ENCODE measurements at places on chromosomes 3 and 15. TPM values are rescaled to one million over a fixed set of nuclear protein-coding genes. Genes with fewer than 3 reads are reported as not detected.

DNA sequence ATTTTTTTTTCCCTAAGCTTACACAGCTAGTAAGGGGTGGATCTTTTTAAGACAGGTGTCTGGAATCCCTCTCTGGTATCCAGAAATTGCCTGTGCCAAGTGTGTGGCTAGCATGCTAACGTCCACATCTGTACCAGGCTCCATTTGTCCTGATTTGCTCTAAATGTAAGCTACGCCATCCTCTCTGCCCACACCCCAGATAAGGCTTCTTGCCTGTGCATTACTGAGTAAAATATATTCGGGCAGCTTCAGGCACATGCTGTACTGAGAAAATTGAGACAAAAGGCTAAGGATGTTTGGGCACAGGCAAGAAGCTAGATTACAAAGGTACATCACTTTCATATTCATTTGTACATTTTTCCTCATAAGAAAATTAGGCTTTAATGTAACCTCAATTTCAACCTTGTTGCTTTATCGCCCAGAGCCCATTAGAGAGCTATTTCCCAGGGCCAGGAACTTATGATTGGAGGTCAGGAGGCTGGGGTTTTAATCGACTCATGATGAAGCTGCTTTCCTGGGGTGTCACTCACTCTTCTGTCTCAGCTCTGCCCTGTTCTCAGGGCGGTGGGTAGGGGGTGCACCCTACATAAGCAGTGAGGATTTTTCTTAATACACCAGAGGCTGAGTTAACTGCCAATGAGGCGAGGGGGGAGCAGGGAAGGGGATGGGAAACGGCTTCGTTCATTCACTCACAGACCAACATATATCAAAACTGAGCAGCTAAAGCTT lies 106.3 kb downstream of the RORA start:
- H3K4me3 ChIP-seq, result no peak overlapping the region
- no peaks in the 10 kb centered on the region for H3K27me3 ChIP-seq
- H3K36me3 ChIP-seq, result no peaks in the 10 kb centered on the region
- no peak for DNase-seq

- peaks cover 22% of the 10 kb centered on the region for H3K4me1 ChIP-seq
- DNase-seq, result no peak
- no peak overlapping the region for H3K4me3 ChIP-seq
These were observed 5.7 kb downstream of the SUCLG2 start for GRCh38 chr3:67648701-67649100.

The SERPINI2 gene
- not detected for polyA plus RNA-seq

GRCh38 chr3:108485146-108485545 lies 25.2 kb downstream of the MYH15 start:
- no peak for DNase-seq
- H3K4me1 ChIP-seq, result peaks cover 11% of the 10 kb centered on the region
- no peaks in the 10 kb centered on the region for H3K36me3 ChIP-seq
- no peaks in the 10 kb centered on the region for H3K27me3 ChIP-seq
- no peak overlapping the region for H3K27ac ChIP-seq

GRCh38 chr3:177561769-177562392 lies 364.6 kb upstream of the TBL1XR1 start:
- H3K27ac ChIP-seq, result no peak overlapping the region
- H3K4me1 ChIP-seq, result no peaks in the 10 kb centered on the region
- DNase-seq, result no peak
- H3K4me3 ChIP-seq, result no peak overlapping the region

DNA sequence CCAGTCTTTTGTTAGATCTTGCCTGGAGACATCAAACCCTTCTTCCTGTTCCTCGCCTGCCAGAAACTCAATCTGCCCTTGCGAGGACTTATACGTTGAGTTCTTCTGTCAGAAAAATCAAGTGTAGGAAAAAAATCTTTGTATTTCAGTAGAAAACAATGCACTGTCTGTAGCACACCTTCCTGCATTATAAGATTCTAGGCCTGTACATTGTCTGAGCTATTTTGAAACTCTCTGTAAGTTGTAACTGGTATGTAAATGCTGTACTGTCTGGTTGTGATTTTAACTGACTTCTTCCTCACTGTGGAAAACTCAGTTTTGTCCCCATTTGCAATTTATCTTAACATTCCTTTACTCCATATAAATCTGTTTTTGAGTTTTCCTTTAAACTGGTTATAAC lies 17.7 kb upstream of the XIRP1 start:
- no peak overlapping the region for H3K4me3 ChIP-seq
- no peak overlapping the region for H3K27ac ChIP-seq
- no peaks in the 10 kb centered on the region for H3K36me3 ChIP-seq
- H3K4me1 ChIP-seq, result no peaks in the 10 kb centered on the region
- H3K27me3 ChIP-seq, result peaks cover 19% of the 10 kb centered on the region

The LPP gene
- polyA plus RNA-seq, result 16.0 TPM

GRCh38 chr3:34675383-34676120 lies 877.1 kb downstream of the PDCD6IP start:
- DNase-seq, result no peak
- no peak overlapping the region for H3K4me3 ChIP-seq
- H3K36me3 ChIP-seq, result no peaks in the 10 kb centered on the region
- H3K27me3 ChIP-seq, result no peaks in the 10 kb centered on the region
- H3K27ac ChIP-seq, result no peak overlapping the region

DNA sequence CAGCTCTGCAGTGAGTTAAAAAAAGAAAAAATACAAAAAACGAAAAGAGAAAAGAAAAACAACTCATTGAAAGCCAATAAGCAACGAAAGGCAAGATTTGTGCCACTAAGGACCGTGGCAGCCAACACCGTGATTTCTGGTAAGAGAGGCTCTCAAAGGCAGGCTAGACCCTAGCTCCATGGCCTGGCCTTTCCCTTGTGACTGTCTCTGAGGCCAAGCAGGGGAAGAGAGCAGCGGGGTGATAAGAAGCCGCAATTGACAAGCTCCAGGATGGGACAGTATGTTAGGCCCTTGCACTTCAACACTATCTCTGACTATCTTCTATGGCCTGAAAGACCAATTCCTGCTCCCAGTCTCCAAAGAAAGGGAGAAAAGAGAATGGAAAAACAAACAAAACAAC lies 12.4 kb downstream of the APOD start:
- H3K27ac ChIP-seq, result no peak overlapping the region
- no peaks in the 10 kb centered on the region for H3K4me1 ChIP-seq
- H3K36me3 ChIP-seq, result no peaks in the 10 kb centered on the region
- no peak for DNase-seq

The FGF7 gene
- polyA plus RNA-seq, result not detected

- peaks cover 6% of the 10 kb centered on the region for H3K36me3 ChIP-seq
- no peak overlapping the region for H3K27ac ChIP-seq
- no peak overlapping the region for H3K4me3 ChIP-seq
- no peaks in the 10 kb centered on the region for H3K27me3 ChIP-seq
- H3K4me1 ChIP-seq, result peaks cover 4% of the 10 kb centered on the region
- no peak for DNase-seq
These were observed 9.2 kb downstream of the SNAP23 start for GRCh38 chr15:42504631-42505030.

- no peaks in the 10 kb centered on the region for H3K36me3 ChIP-seq
- DNase-seq, result no peak
- no peak overlapping the region for H3K27ac ChIP-seq
- H3K4me3 ChIP-seq, result no peak overlapping the region
- peaks cover 9% of the 10 kb centered on the region for H3K4me1 ChIP-seq
These were observed 72.5 kb upstream of the ADAMTSL3 start for GRCh38 chr15:83581381-83581780.

DNA sequence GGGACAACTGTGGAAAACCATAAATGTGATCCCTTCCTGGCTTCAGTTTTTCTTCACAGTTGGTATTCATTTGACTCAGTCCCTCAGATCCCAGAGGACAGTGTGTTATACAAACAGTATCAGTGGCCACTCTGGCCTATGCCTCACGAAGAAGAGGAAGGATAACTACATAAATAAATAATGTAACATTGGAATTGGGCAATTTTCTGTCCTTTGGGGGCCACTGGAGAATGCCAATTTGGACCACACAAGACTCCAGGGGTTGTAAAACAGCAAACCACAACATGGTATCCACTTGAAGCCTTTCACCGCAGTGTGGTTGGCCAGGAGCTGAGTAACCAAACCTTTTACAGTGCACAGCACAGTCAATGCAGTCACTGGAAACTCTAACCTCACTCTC lies 1077.0 kb downstream of the ROBO2 start:
- H3K36me3 ChIP-seq, result no peaks in the 10 kb centered on the region
- no peak overlapping the region for H3K4me3 ChIP-seq
- no peaks in the 10 kb centered on the region for H3K4me1 ChIP-seq
- no peaks in the 10 kb centered on the region for H3K27me3 ChIP-seq

GRCh38 chr3:16203671-16204629 lies 29.5 kb downstream of the GALNT15 start:
- peaks cover 7% of the 10 kb centered on the region for H3K4me1 ChIP-seq
- H3K27ac ChIP-seq, result no peak overlapping the region
- DNase-seq, result no peak
- no peak overlapping the region for H3K4me3 ChIP-seq
- H3K36me3 ChIP-seq, result no peaks in the 10 kb centered on the region

The VWA5B2 gene
- not detected for polyA plus RNA-seq

The CHST2 gene
- polyA plus RNA-seq, result 1.6 TPM

DNA sequence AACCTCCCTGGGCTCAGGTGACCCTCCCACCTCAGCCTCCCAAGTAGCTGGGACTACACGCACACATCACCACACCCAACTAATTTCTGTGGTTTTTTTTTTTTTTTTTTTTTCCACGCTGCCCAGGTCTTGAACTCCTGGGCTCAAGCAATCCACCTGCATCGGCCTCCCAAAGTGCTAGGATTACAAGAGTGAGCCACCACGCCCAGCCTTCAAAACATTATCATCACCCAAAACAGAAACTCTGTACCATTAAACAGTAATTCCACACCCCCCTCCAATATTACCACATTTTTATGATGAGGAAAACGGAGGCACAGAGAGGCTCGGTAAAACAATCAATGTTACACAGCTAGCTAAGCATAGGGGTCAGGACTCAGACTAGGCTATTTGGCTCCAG lies 4.0 kb downstream of the IMP3 start:
- no peak overlapping the region for H3K27ac ChIP-seq
- no peaks in the 10 kb centered on the region for H3K36me3 ChIP-seq
- H3K4me1 ChIP-seq, result peaks cover 15% of the 10 kb centered on the region

DNA sequence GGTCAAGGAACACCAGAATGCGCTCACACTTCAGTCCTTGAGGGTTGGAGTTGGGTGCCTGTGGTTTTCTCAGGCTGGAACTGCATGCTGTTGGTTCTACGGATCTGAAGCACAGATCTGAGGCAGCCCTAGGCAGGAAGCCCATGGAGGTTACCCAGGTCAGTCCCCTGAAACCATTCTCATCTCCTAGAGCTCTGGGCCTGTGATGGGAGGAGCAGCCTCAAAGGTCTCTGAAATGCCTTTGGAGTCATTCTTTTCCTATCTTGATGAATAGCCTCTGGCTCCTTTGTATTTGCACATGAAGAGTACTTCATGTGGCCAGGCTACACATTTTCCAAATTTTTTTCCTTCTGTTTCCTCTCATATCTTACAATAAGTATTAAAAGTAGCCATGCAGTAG lies 179.3 kb upstream of the UBE2E1 start:
- H3K27ac ChIP-seq, result no peak overlapping the region
- no peak for DNase-seq
- no peaks in the 10 kb centered on the region for H3K27me3 ChIP-seq
- no peaks in the 10 kb centered on the region for H3K36me3 ChIP-seq
- H3K4me1 ChIP-seq, result peaks cover 6% of the 10 kb centered on the region

The GRAMD1C gene
- 2.0 TPM for polyA plus RNA-seq

The FBXW12 gene
- not detected for polyA plus RNA-seq

DNA sequence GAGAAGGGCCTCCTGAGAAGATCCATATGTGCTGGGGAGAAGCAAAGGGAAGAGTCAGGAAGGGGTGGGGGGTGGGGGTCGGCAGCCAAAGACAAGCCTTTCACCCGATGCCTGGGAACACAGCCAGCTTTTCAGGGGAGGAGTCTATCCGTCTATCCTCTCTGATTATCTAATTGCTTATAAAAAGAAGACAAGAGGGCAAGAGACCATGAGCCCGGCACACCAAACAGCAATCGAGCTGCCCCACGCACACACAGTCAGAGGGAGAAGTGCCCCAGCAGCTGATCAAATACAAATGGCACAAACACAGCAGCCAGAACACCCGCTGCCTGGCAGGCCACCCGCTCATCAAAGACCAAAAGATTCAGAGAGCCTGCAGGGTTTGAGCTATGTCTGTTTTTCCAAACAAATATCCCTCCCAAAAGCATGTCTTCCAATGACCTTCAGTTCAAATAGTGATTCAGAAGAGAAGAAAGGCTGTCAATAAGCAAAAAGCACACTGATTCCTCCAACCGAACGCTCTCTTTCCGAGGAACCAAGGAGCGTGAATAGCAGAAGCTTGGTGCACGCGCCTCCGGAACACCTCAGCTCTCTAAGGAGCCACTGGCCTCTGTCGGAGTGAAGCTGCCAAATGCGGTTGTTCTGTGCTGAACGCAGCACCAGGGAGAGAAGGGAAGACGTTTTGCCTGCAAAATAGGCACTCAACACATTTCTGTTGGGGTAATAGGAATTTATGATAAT lies 419.2 kb downstream of the OCA2 start:
- H3K4me3 ChIP-seq, result no peak overlapping the region
- no peak for DNase-seq

- no peak for DNase-seq
- peaks cover 4% of the 10 kb centered on the region for H3K27me3 ChIP-seq
- H3K27ac ChIP-seq, result no peak overlapping the region
- no peaks in the 10 kb centered on the region for H3K36me3 ChIP-seq
- no peak overlapping the region for H3K4me3 ChIP-seq
These were observed 136.0 kb downstream of the NR2F2 start for GRCh38 chr15:96466389-96466947.

- H3K27ac ChIP-seq, result no peak overlapping the region
- H3K4me3 ChIP-seq, result no peak overlapping the region
- H3K27me3 ChIP-seq, result no peaks in the 10 kb centered on the region
- no peak for DNase-seq
- H3K4me1 ChIP-seq, result no peaks in the 10 kb centered on the region
These were observed 467.6 kb upstream of the CFAP20DC start for GRCh38 chr3:59517388-59517787.

DNA sequence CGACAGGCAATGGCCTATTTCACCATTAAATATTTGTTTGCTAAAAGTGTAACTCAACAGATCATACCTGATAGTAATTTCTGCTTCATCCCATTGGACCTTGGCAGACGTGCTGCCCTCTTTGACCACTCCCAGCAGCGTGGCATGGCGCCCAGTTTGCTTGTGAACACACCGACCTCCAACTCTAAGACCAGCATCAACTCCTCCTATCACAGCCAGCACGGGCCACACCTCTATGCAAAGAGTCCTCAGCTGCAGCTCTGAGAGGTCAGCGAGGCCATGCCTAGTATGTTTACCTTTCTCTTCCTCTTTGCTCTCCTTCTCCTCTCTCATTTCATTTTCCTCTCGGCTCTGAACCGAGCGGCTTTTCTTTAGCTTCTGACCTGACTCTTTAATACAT lies 80.6 kb downstream of the FBXL22 start:
- no peaks in the 10 kb centered on the region for H3K4me1 ChIP-seq
- no peak overlapping the region for H3K27ac ChIP-seq
- H3K4me3 ChIP-seq, result no peak overlapping the region
- H3K27me3 ChIP-seq, result no peaks in the 10 kb centered on the region
- peaks cover 3% of the 10 kb centered on the region for H3K36me3 ChIP-seq

- H3K27me3 ChIP-seq, result no peaks in the 10 kb centered on the region
- H3K36me3 ChIP-seq, result no peaks in the 10 kb centered on the region
- DNase-seq, result no peak
- no peak overlapping the region for H3K4me3 ChIP-seq
- H3K27ac ChIP-seq, result no peak overlapping the region
These were observed 179.1 kb upstream of the SMAD3 start for GRCh38 chr15:66886241-66886675.

The SLC9A9 gene
- polyA plus RNA-seq, result 2.9 TPM

All from keratinocyte (primary cell).